ENCODE measurements at places on chromosomes 4 and X.

- DNase-seq = no peak
These were observed 129.6 kb upstream of the BMP3 start for GRCh38 chr4:80900908-80901307.

DNA sequence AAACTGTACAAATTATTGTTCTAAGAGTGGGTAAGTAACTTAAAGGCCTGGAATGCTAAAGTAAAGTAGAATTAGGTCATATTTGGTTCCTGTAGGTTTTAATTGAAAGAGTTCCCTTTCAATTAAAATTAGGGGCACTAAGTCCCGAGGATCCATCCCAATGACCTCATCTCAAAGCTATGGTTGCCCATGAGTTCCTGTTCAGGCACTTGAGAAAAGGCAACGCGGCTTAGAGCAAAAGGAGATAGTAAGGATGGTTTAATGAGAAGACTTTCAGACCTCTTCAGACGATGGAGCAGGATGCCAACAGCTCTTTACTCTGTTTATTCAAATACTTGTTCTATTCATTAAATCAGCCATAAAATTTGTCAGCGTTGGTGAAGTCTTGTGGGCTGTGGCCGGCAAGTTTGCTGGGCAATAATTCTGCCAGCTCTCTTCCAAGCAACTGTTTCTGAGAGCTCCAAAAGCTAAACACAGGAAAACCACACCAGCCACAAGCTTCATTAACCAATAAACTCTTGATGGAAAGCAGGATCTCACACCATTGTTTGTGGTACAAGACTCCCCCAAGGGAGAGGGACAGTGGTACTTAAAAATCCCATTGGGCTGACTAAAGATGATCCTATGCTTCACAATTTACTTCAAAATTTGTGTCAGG, 167.4 kb downstream of the COL4A6 start:
- DNase-seq = no peak

DNA sequence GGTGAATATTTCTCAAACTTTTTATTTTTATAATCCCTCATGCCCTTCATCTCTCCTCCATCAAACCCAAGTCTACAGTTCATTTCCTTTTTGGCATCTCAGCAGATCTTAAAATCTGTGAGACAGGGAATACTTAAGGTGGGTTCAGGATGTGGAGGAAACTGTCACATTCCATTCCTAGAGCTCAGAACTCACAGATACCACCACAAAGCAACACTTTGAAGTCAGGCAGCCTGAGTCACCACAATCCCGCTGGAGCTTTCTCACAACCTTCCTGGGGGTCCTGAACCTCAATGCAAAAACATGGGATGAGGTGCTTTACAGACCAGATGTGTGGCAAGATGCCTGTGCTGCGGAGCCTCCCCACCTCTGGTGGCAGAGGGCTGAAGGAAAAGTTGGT, 63.2 kb downstream of the HHIP start:
- no peak for DNase-seq

- no peak for DNase-seq
These were observed 58.5 kb downstream of the PPA2 start for GRCh38 chr4:105415281-105415744.

DNA sequence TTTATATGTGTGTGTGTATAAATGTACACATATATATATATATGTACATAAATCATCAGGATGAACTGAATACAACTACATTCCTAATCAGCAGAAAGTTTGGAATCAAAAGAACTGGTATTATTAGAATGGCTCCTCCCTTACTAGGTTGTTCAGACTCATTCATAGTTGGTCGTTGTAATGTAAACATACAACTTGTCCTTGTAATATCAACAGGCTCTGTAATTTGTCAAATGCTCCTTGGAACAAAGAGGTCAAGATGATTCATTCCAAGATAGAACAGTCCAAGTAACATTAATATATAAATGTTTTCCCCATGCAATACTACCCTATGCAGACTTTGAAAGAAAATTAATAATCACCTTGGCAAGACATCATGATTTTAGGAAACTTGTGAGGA, 351.4 kb upstream of the SMIM31 start:
- DNase-seq = no peak

DNA sequence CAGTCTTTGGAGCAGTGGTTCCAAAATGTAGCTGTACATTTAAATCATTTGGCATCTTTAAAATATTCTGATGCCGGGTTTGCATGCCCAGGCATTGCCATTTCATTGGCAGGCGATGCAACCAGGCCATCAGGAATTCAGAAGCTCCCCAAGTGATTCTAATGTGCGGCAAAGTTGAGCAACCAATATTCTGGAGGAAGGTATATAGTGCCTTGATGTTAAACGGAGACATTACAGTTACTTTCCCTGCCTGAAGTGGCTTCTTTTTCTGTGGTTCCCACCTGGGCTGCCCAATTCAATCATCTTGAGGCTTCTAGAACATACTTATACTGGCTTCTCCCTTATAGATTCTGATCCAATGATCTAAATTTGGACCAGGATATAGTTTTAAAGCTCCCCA, 68.7 kb upstream of the PGM2 start:
- DNase-seq = no peak

DNA sequence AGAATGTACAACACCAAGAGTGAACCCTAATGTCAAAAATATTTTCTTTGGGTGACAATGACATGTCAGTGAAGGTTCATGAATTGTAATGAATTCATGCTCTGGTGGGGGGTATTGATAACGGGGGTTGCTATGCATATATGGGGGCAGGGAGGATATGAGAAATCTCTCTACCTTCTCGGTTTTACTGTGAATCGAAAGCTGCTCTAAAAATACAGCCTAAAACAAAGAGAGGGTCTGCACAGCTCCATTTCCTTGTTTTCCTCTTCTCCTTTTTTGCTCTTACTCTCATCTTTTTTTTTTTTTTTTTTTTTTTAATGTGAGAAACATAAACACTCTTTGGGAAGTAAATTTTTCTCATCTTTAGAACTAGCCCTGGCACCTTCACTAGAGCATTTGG, 85.8 kb downstream of the DCTD start:
- DNase-seq = no peak

DNA sequence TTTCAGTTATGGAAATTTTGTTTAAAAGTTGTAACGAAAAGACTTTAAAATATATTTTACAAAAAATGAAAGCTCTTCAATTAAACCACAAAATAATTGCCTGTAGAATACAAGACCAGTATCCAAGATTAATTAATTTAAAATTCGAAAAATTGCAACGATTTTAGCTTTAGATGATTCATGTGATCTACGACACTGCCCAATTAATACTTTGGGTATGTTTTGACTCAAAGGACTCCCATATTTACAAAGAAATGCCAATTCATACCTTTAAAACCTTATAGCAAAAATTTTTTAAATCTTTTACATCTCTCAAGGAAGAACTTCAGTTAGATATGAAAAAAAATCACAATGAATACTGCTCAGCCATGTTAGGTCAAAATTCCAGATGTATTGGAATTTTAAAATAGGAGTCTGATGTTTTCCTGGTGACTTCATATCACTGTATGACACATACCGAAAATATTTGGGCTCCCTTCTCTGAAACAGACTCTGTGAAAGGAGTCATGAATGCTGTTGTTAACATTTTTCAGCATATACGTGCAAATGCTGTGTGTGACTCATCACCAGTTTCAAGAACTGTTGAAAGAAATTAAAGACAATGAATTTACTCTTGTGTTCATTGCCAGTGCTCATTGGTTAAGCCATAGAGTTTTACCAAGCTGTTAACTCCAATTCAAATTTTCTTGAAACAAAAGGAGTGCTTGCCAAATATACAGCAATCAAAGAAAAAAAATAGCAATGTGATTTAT, 13.8 kb upstream of the SMS start:
- no peak for DNase-seq

DNA sequence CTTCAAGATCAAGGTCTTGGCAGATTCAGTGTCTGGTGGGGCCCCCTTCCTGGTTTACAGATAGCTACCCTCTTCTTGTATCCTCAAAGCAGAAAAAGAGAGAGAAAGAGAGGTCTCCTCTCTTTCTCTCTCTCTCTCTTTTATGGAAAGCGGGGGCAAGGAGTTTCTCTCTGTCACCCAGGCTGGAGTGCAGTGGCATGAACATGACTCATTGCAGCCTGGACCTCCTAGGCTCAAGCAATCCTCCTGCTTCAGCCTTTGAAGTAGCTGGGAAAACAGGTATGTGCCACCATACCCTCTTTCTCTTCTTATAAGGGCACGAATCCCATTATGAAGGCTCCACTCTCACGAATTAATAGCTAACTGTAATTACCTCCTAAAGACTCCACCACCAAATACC, 20.2 kb downstream of the RAB9B start:
- no peak for DNase-seq

DNA sequence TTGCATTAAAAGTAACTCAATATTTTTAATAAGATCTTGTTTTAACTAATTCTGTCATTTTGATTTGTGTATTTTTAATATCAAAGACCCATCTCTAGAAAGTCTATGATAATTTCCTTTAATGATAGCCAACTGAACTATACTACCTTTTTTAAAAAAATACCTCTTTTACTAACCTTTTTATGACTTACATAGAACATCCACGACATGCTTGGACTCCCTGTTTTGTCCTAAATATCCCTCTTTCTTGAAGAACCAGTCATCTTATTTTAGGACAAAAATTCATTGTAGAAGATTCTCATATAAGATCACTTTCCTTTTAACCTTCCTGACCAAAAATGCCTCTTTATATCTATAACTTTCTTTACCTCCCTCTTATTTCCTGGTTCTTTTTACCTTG, 76.8 kb upstream of the GC start:
- DNase-seq = no peak

DNA sequence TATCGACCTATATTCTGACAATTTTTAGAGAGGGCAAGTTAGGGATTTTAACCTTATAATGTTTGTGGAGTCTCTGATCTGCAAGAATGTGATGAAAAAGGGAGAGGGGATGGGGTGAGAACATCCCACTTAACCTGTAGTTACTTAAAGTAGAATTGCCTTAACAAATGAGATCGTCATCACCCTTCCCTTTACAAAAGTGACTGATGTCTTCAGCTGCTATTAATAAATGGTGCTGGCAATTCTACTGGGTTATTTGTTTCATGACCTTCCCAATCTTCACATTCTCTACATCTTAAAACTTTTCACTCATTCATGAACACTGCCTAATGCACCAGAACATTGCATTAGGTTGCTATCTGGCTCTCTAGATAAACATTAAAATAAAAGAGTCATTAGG, 873.4 kb upstream of the LCORL start:
- DNase-seq = no peak

- DNase-seq = no peak
These were observed 403.9 kb upstream of the RPS6KA3 start for GRCh38 chrX:20670611-20671010.

DNA sequence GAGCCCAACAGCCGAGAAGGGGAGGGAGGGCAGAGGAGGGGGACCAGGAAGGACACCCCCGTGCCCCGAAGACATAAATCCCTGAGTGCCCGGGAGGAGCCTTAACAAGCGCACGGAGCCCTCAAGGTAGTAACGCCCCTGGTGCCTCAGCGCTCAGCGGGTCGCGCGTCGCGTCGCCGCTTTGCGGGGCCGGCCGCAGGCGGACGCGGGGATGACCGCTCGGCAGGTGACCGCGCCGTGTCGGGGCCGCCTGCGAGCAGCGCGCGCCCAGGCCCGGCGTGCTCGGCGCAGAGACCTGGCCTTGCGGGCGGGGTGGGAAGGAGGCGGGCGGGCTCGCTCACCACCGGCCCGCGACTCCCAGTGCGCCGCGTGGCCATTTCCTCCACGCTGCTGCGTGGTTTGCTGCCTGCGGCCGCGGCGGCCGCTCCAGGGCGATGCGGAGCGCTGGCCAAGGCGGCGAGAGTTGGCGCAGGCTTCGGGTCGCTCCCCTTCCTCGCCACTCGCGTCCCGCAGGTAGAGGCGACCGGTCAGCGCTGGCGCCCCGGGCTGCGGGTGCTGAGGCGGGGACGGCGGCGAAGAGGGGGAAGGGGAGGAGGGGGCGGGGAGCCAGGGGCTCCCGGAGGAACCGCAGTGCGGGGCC, 632 bp downstream of the CCSER1 start:
- DNase-seq = no peak

DNA sequence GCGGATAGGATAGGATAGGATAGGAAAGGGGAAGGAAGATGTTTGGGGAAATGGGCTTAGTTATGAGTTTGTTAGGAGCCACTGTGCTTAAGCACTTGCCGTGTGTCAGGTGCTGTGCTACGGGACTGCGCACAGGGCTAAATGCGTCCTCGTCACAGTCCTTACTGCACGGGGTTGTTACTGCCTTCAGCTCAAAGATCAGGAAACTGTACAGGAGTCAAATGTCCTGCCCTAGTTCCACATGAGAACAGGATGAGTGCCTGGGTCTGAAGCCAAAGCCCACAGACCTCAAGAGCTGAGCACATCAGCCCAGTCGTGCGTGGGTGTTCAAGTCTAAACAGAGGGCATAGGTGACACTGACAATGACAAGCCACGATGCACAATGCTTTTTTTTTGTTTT, 15.0 kb downstream of the ACSL1 start:
- no peak for DNase-seq

GRCh38 chrX:110569506-110569905, 210.9 kb downstream of the RTL9 start:
- DNase-seq = no peak

GRCh38 chr4:158786121-158786601, 17.3 kb downstream of the FNIP2 start:
- no peak for DNase-seq

GRCh38 chrX:132810964-132811712, 147.3 kb downstream of the HS6ST2 start:
- no peak for DNase-seq

DNA sequence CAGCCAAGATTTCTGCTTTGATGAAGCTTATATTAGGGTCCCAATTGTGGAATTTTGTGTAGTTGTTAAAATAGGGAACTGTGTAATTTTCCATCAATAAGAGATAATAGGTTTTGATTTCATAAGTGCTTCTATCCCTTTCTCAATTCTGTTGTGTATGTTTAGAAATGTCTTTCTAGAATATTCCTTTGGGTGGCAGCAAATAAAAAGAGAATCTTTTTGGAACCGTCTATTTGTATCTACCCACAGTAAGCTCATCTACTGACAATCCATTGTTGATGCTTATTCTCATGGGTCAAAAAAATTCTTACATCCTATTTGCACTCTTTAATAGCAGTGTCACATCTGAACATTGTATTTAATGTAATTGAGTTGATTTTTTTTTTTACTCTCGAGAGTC, 61.7 kb downstream of the TMA16 start:
- no peak for DNase-seq

All from T-helper 1 cell (primary cell).